MV-4-11 (cell line): ENCODE measurements at places on chromosomes 2 and 18.

DNA sequence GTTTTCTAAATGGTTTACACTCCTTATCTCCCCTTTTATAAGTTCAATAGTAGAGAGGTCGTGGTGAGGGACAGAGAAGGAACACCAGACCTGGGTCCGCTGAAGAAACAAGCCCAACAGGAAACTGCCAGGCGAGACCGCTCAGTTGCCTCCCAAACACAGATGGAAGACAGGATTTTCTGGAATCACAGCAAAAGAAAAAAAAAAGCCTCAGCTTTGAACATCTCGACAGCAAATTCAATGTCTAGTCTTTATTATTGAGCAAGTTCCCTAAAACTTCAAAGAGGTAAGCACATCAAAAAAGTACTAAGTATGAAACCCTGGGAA, 33.5 kb upstream of the GNAL start:
- DNase-seq: no peak

- DNase-seq: peak; percentile 90
These were observed 20.1 kb upstream of the C2orf72 start for GRCh38 chr2:231017231-231017598.

- DNase-seq: no peak
These were observed 607.2 kb upstream of the GYPC start for GRCh38 chr2:126048719-126049118.

DNA sequence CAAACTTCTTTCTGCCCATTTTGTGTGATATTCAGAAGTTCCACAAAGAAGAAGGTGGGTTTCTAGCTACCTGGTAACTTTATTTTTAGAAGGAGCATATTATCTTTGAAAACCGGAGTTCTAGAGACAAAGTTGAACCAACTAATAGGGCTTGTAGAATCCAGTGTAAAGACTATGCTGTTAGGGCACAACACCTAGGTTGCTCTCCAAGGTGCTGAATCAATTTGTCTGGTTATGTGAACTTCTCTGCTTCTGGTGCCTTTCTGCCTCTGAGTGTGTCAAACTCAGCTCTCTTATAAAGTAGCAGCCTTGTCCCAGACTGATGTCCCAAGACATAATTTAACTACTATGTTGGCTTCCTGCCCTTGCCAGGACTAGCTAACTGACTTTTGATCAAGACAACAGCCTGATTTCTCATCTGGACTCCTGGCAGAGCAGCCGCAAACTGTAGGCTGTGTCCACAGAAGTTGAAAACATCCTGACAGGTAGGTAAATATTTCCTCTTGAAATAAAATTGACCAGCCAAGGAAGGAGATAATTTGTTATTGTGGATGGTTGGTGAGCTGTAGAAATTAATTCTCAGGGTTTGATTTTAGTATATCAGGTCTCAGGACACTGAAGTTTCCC, 119.4 kb downstream of the CYRIA start:
- peak; percentile 30 for DNase-seq

DNA sequence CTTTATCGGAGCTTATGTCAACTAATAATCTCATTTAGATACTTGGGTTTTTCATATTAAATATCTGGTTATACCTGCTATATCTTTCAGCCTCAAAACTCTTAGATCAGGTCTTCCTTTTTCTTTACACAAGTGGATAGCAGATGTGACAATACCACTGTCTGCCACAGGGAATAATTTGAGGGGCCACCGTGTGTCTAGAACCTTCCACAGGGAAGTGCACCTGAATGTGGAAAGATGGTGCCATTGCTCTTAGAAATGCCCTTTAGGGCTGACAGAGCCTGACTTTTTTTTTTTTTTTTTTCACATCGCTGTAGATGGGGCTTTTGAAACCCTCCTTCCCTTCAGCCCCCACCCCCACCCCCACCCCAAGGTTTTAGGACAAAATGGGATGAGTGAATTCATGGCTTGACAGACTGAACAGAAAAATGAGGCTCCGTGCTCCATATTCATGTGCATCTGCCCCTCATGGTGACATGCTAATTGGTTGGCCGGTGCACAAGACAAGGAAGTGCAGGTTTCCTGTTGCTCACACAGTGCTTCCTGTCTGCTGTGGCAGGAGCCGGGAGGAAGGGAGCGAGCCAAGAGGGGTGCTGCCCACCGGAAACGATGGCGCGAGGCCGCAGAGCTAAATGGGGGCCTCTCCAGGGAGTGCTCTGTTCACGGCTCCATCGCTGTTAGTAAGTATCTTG, 246.0 kb downstream of the LDLRAD4 start:
- DNase-seq: peak; percentile 86

- no peak for DNase-seq
These were observed 123.7 kb downstream of the COL6A3 start for GRCh38 chr2:237290261-237290660.

DNA sequence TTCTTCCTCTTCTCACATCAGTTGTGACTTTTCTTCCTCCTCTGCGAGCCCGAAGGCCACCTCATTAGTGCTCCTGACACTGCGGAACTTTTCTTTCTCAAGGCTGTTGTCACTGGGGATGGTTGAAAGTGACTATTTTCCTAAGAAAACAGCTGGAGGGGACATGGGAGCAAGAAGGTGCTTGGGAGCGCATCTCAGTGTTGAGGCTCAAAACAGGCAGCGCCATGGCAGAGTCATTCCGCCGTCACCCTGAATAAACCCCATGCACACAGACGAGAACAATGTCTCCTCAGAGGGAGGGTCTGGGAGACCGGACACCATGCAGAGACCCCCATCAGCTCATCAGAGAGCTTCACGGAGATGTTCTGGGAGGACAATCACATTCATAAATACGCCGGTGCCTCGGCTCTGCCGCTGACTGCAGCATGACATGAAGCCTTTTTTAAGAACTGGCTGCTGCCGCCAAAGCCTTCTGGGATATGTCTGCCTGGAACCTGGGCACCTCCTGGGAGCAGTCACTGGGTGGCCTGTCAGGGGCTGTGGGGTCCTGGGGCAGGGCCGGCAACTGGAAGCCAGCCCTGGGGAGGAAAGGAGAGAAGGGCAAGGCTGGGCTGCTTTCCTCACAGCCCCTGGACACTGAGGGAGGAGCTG, 19.2 kb downstream of the ATOH8 start:
- DNase-seq: no peak

GRCh38 chr2:149629026-149629425, 41.5 kb upstream of the MMADHC start:
- no peak for DNase-seq

GRCh38 chr18:13548106-13548819, 178.1 kb downstream of the FAM210A start:
- peak; percentile 9 for DNase-seq

DNA sequence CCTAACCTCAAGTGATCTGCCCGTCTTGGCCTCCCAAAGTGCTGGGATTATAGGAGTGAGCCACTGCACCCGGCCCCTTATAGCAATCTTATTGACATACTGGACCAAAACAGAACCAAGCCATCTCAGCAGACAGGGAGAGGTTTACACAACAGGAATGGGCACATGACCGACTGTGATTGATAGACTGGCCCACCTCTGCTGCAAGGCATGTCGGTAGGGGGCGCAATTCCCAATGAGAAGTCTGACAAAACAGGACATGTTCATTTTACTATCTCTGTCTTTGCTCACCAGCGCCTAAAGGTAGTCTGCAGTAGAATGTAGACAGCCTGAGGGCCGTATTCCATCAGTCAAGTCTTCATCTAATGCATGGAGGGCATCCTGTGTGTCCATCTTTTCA, 2.0 kb downstream of the LYPD6B start:
- peak; percentile 9 for DNase-seq

DNA sequence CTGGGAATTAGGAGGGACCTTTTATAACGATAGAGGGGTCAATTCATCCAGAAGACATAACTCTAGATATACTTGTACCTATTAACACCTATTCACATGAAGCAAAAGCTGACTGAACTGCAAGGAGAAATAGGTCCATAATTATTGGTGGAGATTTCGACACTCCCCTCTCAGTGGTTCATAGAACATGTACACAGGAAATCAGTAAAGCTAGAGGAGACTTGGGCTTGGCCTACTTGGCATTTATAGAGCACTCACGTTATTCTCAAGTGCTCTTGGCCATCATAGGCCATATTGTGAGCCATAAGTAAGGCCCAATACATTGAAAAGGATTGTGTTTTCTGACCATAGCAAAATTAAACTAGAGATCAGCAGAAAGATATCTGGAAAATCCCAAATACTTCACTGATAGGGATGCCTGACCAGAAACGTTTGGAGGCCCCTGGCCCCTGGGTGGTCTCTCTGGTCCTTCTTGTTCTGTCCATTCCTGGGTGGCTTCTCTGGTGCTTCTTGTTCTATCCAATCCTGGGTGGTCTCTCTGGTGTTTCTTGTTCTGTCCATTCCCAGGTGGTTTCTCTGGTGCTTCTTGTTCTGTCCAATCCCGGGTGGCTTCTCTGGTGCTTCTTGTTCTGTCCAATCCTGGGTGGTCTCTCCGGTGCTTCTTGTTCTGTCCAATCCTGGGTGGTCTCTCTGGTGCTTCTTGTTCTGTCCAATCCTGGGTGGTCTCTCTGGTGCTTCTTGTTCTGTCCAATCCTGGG, 49.0 kb downstream of the SNED1 start:
- DNase-seq: no peak

DNA sequence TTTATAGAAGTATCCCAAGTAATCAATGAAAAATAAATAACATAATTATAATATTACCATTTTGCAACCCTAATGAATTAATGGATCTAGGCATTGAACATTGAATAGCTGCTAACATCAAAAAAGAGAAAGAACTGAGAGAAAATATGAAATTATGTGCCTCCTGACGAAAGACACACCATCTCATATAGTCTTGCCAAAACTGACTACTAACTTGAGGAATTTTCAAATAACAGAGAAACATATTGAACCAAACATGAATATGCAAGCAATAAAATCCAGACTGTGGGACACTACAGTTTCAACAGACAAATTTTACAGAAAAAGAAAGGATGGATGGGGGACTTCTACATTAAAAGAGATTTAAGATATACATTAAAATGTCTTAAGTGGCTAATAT, 165.7 kb downstream of the WDPCP start:
- DNase-seq: no peak

DNA sequence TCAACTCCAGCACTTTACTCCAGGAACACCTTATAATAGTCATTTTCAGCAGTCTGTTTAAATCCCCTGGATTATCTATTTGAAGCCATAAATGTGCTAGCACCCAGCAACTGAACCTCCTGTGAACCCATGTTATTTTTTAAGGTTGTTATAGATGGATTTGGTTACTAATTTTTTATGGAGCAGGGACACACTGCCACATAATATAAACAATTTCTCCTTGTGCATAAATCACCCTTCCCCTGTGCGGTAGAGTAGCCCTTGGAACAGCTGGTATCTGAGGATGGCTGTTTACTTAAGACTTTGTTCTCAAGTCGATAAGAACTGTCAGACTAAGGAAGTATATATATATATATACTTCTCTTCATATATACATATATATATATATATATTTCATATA, 367.4 kb downstream of the EPHA4 start:
- DNase-seq: no peak

DNA sequence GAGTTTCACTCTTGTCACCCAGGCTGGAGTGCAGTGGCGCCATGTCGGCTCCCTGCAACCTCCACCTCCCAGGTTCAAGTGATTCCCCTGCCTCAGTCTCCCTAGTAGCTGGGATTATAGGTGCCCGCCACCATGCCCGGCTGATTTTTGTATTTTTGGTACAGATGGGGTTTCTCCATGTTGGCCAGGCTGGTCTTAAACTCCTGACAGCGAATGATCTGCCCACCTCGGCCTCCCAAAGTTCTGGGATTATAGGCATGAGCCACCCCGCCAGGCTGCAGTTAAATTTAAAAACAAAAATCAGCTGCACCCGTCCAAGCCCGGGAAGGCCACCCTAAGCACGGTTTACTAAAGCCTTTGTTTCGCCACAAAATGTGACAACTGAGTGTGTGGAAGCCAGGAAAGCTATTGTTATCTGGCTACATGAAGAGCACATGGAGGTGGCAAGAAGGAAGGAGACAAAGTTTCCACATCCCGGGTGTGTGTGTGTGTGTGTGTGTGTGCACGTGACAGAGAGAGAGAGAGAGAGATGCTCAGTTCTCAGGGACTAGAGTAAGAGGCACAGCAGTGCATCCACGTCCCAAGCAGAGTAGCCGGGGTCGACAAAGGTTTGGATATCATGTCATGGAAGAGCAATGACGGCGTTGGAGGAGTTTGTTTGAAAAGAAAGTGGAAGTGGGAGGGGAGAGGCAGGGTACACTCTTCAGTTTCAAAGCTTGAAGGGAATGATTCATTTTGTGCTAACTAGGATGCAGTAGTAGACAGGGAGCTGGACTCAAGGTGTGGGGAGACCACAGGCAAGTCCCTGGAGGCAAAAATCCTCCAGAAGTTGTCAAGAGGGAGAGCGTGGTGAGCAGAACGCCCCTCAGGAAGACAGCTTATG, 20.1 kb downstream of the INPP5D start:
- DNase-seq: peak; percentile 71

DNA sequence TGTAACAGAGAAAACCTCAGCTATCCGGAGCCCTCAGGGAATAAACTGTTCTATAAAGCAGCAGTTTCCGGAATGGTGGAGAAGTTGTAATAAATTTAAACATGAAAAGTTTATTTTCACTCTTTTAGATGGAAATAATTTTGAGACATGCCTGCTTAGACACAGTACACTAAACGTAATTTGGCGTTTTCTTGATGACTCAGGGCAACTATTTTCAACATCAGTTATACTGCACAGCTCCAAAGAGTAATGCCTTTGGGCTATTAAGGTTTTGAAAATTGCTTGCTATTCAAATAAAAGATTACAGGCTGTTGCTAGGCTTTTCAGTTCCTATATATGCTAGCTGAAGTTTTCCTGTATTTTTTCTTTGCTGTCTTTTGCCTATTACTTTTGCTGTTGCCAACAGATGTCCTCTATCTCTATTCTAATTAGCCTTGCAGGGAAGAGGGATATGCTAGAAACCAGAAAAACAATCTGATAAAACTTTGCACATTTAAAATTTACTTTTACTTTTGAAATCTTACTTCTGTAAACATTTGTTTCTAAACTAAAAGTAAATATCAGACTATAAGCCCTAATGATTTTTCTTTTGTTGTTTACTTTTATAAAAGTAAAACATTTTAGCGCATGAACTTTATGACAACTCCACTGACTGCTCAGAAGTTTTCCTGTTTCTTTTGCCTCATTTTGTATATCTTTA, 113.4 kb upstream of the WDSUB1 start:
- DNase-seq: no peak

DNA sequence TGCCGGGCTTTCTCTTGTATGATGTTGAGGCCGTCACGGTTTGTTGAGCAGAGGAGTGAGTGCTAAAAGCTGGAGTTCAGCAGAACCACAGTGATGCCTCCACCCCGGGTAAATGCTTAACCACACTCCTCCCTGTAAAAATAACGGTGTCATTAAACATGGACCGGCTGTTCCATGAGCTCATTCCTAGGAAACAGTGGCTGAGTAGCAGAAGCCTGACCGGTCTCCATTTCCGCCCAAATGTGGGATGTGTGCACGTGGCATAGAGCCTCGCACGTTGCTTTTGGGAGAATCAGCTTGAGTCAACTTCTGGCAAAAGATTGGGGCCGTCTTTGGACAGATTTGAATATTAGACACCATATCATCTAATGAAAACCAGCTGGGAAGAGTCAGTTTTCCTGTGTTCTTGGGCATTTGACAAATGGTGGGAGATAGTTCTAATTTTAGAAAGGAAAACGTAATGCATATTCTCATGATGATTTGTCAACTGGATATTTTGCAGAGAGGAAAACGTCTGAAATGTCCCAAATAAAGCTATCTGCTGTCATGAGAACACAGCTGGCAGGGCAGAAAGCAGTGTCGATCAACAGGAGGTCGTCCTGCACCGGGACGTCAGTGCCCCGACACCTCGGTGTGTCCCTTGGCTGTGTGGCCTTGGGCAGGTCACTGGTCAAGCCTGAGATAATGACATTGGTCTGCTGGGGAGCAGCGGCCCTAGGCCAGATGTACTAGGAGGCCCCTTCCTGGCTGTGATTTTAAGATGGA, 42.4 kb downstream of the LRRFIP1 start:
- DNase-seq: no peak

- DNase-seq: no peak
These were observed 45.0 kb downstream of the EMILIN2 start for GRCh38 chr18:2891526-2892431.
